ENCODE measurements at places on chromosomes 12 and 14.
A peak's percentile ranks its signal among the peaks of the same experiment; 100 is the strongest.

GRCh38 chr14:90399541-90400444 is 3.0 kb downstream of the CALM1 start:
- DNase-seq, result peak; percentile 81

DNA sequence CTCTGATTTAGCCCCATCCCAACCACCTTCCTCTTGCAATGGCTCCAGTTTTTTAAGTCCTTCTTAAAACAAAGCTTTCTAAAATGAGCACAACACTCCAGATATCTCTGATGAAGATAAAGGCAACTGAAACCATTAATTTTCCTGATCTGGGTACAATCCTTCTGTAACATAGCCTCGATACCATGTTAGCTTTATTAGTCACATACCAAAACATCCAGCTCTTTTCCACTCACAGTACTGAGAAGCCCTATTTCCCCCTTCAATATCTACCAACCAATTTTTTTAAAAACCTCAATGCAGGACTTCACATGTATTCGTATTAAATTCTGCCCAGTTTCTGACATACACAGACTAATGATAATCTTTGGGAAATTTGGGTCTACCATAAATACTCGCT is 105.9 kb downstream of the MED13L start:
- DNase-seq, result no peak

DNA sequence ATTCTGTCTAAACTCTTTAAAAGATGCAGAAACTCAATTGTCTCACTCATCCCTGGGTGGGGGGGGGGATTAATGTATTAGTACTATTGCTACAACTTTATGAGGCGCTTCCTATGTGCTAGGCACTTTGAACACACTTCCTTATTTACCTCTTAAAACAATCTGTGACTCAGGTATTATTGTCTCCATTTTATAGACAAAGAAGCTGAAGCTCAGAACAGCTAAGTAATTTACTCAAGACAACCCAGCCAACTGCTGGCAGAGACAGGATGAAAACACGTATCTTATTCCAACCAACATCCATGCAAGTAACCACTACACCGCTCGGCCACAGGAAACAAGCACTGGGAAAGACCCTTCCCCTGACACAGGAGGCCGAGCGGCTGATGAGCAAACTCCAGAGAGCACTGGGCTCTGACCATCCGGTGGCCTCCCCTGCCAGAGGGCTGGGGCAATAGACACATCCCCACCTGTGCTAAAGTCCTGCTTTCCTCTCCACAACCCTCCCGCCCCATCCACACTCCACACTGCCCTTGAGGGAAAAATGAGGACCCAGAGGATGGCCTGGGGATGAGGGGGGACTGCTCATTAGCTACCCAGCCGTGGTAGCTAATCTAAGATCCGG is 244.2 kb downstream of the DPF3 start:
- no peak for DNase-seq

- no peak for DNase-seq
Observed at GRCh38 chr14:55929136-55929535, 189.1 kb upstream of the PELI2 start.

- DNase-seq, result no peak
Observed at GRCh38 chr12:22729431-22729956, 104.5 kb downstream of the ETNK1 start.

DNA sequence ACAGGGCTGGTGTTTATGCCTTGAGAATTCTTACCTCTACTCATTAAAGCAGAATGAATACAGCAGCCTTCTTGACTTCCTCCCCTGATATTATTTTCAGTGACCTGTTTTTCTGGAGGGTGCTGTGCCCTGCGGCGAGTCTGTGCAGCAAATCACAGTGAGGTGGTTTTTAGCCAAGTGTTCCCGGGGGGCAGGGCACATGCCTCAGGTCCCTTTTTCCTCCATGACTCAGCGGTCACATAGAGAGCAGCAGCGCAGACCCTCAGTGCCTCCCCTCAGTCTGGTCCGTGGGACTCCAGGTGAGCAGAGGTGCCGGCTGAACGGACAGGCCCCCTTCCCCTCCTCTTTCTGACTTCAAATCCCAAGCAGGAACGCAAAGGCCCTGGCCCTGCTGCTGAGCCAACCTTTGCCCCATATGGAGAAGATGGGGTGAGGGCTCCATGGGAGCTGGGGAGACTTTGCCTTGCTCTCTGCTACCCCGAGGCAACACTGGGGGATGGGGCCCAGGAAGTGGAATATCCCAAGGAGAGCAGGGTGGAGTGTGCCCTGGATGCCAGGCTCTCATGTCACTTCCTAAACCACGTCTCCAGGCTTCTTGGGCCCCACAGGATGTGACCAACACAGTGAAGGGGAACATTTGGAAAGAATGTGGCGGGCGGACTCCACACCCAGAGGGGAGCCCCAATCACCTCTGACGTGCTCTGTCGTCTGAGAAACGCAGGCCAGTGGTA is 90.0 kb downstream of the DHRS2 start:
- DNase-seq, result no peak

DNA sequence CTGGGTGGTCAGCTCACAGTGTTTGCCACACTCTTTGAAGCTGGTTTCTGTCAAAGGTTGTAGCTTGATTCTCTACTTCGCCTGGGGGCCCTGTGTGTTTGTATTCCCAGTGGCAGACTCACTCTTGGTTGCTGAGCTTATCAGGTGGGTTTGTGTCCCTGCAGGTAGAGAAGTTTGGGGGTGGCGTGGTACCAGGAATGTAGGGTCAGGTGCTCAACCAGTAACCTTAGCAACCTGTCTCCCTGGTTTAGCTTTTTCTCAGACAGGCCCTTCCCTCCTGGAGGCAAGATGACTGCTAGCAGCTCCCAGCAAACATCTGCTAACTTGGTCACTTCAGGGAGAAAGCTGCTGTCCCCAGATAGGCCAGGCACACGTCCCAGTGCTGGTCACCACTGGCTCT is 352.2 kb downstream of the AACS start:
- no peak for DNase-seq

DNA sequence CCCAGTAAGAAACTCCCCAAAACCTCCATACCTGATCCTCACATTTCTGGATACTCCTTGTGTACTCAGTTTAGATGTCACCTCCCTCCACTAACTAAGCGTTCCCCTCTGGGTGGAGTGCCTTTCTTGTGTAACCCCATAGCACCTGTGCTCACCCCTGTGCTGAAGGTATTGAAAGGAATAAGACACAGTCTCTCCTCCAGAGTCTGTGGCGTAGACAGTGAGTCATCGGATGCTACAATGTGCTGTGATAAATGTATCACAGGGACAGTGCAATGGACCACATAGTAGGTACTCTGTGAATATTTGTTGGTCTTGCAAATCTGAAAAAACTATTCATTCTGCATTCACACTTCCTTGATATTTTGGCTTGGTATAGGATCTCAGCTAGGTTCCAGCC is 30.8 kb downstream of the TSPAN9 start:
- DNase-seq, result no peak

DNA sequence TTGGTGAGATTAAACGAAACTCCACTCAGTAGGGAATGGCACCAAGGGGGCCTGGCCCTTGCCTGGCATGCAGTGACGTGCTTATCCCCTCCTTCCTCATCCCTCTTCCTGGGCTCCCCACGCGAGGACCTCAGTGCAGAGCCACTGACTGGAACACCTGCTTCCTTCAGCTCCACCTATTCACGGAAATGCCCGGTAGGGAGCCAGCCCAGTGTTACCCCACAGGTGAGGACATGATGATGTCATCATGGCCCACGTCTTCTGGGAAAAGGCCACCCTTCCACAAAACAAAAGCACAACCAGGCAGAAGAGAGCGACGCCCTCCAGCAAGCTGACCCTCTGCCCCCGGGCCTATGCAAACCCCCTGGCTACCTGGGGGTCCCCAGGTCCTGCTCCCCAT is 42.1 kb downstream of the CCDC85C start:
- DNase-seq, result no peak

- DNase-seq, result no peak
Observed at GRCh38 chr14:57413849-57414248, 23.5 kb downstream of the NAA30 start.

DNA sequence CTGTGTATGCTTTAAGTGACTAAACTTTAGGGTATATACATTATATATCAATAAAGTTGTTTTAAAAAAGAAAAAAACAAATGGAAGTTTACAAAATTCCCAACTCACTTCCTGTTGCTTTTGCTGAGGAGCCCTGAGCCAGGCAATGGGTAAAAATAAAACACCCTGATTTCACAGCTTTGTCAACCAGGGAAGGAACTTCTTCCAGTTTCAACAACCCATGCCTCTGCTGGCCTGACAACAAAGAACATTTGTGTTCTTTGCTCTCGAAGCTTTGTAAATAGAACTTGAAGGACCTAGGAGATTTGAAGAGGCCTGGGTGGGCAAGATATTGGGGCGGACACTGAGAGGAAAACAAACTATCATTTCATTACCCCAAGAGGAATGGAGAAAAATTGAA is 141.2 kb upstream of the NOS1 start:
- no peak for DNase-seq

DNA sequence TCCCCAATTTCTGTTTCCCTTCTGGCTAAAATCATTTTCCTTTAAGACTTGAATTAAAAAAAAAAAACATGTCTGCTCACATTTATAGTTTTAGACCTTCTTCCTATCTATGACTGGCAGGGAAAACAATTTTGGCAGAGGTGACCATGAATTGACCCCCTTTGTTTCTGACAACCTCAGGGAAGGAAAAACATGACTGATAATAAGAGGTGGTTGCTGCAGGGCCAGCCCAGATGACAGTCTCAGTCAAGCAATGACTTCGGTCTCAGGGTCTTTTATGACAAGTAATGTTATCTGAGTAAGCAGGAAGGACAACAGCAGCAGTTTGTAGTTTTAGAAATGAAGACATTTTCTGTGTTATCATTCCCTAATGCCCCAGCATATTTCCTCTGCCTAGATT is 430.9 kb downstream of the LRIG3 start:
- DNase-seq, result no peak

GRCh38 chr14:51860825-51861499 is 550 bp downstream of the GNG2 start:
- no peak for DNase-seq

- no peak for DNase-seq
Observed at GRCh38 chr14:81141426-81141825, 79.3 kb downstream of the GTF2A1 start.

DNA sequence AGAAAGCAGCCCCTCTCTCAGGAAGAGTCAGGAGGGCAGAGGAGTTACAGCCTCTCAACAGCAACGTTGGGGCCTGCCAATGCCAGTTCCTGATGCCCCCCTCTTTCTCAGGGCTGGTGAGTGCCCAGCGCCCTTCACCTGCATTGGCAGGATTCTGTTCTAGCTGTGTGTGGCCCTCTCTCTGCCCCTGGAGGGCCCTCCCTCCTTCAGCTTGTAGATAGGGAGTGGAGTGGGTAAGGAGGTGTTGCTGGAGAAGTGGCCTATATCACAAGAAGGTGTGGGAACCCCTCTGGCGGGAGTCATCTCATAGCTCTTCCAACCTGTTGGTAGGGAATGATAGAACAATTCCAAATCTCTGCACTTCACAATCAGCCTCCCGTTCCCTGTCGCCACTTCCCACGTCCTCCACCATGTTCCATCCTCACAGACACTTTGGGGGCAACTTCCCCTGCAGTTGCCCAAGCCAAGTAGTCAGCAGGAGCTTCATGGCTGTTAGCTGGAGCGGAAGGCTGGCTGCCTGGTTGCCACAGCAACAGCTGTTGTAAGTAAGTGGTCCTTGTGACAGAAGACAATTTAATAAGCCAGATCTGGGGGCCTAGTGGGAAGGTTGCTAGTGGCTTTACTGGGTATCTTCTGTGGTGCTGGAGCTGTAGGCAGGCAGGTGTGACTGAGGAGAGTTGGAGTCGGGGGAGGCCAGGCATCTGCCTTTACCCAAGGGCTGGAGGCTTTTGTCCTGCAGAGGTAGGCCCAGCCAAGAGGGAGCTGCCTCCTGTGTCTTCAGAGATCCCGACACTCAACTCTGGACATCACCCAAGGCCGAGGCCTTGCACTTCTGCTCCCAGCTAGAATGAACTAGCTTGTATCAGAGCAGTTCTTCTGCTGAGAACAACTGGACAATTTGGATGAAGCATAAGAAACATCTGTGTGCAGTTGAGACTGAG is 38.4 kb downstream of the GALNT16 start:
- DNase-seq, result no peak

GRCh38 chr12:20950248-20950647 is 139.7 kb downstream of the SLCO1B3 start:
- no peak for DNase-seq

DNA sequence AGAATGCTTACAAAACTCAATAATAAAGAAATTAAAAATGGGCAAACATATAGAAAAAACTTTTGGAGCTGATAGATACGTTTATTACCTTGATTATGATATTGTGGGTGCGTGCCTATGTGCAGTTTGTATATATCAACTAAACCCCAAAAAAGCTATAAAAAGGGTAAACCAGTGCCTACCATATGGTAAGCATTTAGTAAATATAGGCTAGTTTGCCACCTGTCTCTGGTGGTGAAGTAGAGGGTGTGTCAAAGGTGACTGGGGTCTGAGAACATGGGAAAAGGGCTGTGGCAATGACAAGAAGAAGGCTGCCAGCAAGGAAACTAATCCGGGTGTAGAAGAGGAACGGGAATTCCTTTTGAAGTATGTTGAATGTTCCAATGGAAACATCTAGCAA is 18.3 kb downstream of the GALNT8 start:
- DNase-seq, result no peak

DNA sequence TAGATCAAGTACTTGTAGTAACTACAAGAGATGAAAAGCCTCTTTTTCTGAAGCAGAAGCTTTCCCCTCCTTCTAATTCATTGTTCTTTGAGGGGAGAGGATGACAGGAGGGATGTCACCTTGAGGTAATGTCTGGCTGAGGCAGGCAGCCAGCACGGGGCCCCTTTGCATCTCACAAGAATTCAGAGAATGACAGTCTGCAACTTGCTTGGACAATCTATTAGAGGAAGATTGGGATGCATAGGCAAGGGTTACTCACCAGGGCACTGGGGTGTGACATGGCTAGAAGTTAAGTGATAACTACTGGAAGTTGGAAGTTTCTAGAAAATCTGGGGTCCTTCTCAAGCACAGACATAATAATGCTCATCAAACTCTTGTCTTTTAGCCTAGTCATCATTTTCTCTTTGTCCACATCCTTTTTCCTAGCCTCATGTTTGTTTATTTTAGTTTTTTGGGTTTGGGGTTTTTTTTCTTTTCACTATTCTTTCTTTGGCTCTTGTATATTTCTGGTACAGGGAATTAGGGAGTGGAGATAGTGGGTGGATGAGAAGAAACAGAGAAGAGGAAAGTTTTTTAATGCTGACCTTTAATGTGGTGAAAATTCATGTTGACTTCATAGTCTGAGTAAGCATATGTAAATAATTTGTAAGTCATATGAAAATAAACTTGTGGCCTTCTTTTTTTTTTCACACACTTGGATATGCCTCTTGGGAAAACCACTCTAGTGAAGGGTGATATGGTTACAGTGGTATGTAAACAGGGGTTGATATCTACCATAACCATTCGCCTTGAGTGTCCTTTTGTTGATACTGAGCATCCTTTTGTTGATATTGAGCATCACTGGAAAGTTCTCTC is 55.1 kb downstream of the TTLL5 start:
- no peak for DNase-seq

DNA sequence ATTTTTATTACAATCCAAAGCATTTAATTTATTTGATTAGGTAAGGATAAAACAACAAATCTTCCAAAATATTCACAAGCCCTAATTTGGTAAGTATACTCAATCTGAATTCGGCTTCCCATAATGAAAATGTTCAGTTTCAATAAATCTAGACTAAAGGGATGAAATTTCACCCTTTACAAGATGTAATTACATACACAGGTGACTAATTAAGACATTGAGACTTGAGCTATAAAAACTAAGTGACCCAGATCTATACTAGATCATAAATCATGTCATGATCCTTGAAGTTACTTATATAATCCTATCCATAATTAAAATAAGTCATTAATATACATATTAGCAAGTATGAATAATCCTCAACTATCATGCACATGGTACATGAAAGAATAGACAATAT is 36.6 kb downstream of the LRP6 start:
- DNase-seq, result no peak

Measured in stimulated activated CD4-positive, alpha-beta T cell treated with anti-CD3 and anti-CD28 coated beads, Interleukin-4, amount 100 ng/mL, for 48 hours (primary cell).